Activated T-helper 2 cell treated with anti-CD3 and anti-CD28 coated beads, Interferon-gamma antibody, Interleukin-2, Interleukin-4, amounts not matched to agents 10 μg/mL and 5 μg/mL and 100 μg/mL, durations not matched to agents 14 hours and 24 hours and 36 hours (primary cell): ENCODE measurements at places on chromosomes 3 and 15.

GRCh38 chr3:167872941-167873340, 137.4 kb downstream of the SERPINI1 start:
- H3K4me3 ChIP-seq: no peak overlapping the region
- no peak for DNase-seq
- no peaks in the 10 kb centered on the region for H3K36me3 ChIP-seq
- H3K27ac ChIP-seq: no peak overlapping the region
- H3K27me3 ChIP-seq: no peaks in the 10 kb centered on the region

GRCh38 chr3:147669077-147669476, 259.9 kb downstream of the ZIC1 start:
- H3K4me3 ChIP-seq: no peak overlapping the region
- H3K4me1 ChIP-seq: no peaks in the 10 kb centered on the region
- no peaks in the 10 kb centered on the region for H3K36me3 ChIP-seq
- H3K27me3 ChIP-seq: no peaks in the 10 kb centered on the region
- H3K27ac ChIP-seq: no peak overlapping the region

DNA sequence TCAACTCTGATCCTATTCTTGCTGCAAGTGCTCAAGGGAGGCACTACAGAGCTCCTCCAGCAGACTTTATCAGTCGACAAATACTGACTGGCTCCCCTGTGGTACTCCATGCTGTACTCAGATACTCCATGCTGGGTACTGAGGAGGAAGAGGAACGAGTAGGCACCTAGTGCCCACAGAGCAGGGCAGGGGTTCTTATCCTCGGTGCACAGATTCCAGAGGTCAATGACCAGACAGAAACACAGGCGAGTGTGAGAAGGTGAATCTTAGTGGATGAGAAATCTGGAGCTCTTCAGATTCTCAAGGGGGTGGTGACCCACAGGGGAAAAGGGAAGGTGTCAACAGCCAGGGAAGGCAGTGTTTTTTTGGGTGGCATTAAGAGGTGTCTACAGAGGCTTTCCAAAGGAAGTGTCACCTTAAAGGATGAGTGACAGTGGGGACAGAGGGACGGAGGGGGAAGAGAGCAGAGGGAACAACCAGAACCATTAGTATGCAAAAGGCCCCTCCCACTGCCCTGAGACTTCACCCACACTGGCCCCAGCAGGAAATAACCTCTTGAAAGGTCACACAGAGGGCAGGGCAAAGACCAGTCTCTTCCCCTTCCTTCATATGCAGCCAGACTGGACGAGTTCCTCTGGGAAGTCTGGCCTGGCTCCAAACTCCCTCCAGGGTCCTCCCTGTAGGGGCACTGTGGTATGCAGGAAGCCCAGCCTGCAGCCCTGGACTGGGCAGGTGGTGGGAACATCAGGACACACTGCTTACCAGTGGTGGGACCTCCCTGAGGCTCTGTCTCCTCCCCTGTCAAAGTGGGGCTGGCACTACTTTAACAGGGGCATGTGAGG, 27.5 kb downstream of the CCDC12 start:
- H3K4me3 ChIP-seq: peak overlapping the region; percentile 74
- peak overlapping the region; percentile 97 for H3K27ac ChIP-seq
- H3K4me1 ChIP-seq: peaks cover 86% of the 10 kb centered on the region
- no peaks in the 10 kb centered on the region for H3K27me3 ChIP-seq
- peaks cover 52% of the 10 kb centered on the region for H3K36me3 ChIP-seq
- DNase-seq: no peak

DNA sequence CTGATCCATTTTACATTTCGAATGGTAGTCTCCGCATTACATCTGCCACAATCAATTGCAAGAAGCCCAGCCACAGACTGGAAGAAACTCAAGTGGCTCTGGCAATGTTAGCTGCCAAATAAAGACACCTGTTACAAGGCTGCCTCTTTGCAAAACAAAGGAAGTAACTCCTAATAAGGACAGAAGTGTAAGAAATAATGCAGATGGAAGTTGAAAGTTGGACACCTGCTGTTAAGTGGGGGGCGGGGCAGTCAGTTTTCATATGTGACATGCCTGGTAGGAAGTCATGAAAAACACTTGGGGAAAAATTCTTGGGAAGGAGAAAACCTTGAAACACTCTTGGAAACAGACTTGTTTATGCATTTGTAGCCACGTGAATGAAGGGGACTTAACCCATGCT, 54.1 kb upstream of the ATP2C1 start:
- H3K4me1 ChIP-seq: peaks cover 2% of the 10 kb centered on the region
- H3K36me3 ChIP-seq: no peaks in the 10 kb centered on the region
- H3K27me3 ChIP-seq: peaks cover 14% of the 10 kb centered on the region
- DNase-seq: no peak
- no peak overlapping the region for H3K27ac ChIP-seq
- H3K4me3 ChIP-seq: no peak overlapping the region

DNA sequence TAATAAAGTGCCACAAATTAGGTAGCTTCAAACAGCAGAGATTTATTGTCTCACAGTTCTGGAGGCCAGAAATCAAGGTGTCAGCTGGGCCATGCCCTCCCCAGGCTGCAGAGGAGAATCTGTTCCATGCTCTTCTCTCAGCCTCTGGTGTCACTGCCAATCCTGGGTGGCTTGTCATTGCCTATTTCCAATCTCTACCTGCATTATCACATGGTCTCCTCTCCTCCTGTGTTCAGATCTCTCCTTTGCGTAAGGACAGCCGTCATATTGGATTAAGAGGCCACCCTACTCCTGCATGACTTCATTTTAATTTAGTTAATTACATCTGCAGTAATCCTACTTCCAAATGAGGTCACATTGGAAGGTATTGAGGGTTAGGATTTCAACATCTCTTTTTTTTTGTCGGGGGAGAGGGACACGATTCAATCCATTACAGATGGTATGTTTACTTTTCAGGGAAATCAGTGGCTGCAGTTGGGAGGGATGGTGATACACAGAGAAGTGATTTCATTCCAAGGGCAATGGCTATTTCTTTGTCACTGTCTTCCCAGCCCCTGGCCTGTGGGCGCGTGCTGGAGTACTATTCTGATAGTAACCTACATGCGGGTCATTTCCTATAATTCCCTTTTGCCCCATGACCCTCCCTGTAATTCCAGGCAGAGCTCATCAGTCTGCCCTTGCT, 169.4 kb downstream of the MINAR1 start:
- H3K27ac ChIP-seq: no peak overlapping the region
- no peaks in the 10 kb centered on the region for H3K4me1 ChIP-seq
- no peaks in the 10 kb centered on the region for H3K36me3 ChIP-seq
- H3K4me3 ChIP-seq: no peak overlapping the region
- H3K27me3 ChIP-seq: peaks cover 11% of the 10 kb centered on the region

GRCh38 chr3:52574056-52574965, 37.9 kb downstream of the UQCC5 start:
- H3K27ac ChIP-seq: no peak overlapping the region
- no peak overlapping the region for H3K4me3 ChIP-seq

DNA sequence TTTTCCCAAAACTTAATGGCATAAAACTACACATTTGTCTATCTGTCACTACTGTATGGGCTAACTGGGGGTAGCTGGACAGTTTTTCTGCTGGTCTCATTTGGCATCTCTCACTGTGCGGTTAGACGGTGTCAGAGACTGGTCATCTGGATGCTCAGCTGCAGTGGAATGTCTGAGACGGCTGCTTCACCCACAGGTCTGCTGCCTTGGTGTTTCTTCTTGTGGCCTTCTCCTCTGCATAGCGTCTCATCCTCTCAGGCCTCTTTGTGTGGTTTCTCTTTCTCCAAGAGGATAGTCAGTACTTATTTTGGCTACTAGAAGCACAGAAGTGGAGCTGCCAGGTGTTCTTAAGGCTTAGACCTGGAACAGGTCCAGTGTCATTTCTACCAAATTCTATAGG, 35.9 kb upstream of the GOLGA6L9 start:
- H3K27me3 ChIP-seq: no peaks in the 10 kb centered on the region
- DNase-seq: no peak
- H3K27ac ChIP-seq: no peak overlapping the region
- no peak overlapping the region for H3K4me3 ChIP-seq

DNA sequence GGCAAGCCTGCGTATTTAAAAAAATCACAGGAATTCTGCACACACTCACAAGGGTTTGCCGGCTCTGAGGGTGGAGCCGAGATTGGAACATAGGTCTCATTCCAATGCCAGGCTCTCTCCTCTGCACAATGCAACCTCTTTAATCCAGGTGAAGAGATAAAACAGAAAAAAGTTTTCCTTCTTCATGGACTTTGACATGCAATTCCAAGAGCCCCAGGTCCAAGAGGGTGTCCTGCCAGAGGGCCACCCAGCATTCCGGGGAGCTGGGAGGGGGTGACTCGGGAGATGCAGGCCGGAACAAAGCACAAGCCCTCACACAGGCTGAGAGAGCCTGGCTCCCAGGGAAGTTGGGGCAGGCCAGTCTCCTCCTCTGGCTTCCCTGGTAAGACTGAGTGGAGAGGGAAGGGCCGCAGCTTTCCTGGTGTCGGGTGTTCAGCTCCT, 6.7 kb upstream of the SLC12A8 start:
- peaks cover 7% of the 10 kb centered on the region for H3K27me3 ChIP-seq
- H3K4me1 ChIP-seq: peaks cover 20% of the 10 kb centered on the region
- no peak overlapping the region for H3K4me3 ChIP-seq
- no peaks in the 10 kb centered on the region for H3K36me3 ChIP-seq
- DNase-seq: no peak
- no peak overlapping the region for H3K27ac ChIP-seq

DNA sequence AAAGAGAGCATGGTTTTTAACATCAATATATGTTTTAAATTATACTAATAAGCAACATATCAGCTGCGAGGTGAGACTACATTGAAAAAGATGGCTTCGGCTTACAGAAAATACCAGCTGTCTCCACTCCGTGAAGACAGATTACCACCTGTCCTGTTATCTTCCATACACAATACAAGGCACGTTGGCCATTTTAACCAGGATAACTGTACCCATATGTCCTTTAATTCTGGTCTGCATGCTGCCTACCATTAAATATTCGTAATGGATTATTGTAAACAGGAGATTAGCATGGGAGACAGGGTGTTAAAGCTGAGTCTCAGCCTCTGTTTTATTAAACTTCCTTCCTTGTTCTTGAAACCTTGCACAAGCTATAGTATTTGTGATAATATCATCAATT, 855.5 kb downstream of the ROBO1 start:
- H3K4me3 ChIP-seq: no peak overlapping the region
- H3K36me3 ChIP-seq: no peaks in the 10 kb centered on the region
- no peak for DNase-seq
- no peaks in the 10 kb centered on the region for H3K4me1 ChIP-seq

- peaks cover 6% of the 10 kb centered on the region for H3K27me3 ChIP-seq
- no peak overlapping the region for H3K27ac ChIP-seq
- H3K4me1 ChIP-seq: peaks cover 8% of the 10 kb centered on the region
Observed at GRCh38 chr15:40937762-40938535, 8.8 kb downstream of the DLL4 start.

- no peaks in the 10 kb centered on the region for H3K27me3 ChIP-seq
- H3K4me3 ChIP-seq: peak overlapping the region; percentile 42
- H3K36me3 ChIP-seq: peaks cover 22% of the 10 kb centered on the region
- H3K27ac ChIP-seq: peak overlapping the region; percentile 87
- H3K4me1 ChIP-seq: peaks cover 41% of the 10 kb centered on the region
Observed at GRCh38 chr3:61520966-61521628, 40.3 kb upstream of the PTPRG start.

DNA sequence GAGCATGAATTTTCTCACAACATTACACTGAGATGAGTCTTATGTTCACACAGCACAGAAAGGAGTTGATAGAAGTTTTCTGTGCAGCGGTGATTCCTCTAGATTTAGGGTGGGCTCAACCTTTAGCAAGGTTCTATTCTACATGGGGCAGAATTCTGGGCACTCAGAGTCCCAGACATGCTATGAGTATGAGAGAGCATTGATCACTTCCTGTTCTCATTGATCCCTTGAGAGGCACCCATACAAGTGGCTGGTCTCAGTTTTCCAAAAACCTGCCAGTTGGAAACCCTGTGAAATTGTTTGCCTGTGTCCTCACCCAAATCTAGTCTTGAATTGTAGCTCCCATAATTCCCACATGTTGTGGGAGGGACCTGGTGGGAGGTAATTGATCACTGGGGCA, 112.5 kb upstream of the NR2F2 start:
- no peak overlapping the region for H3K4me3 ChIP-seq
- no peak for DNase-seq
- H3K4me1 ChIP-seq: no peaks in the 10 kb centered on the region
- H3K36me3 ChIP-seq: no peaks in the 10 kb centered on the region

- peak overlapping the region; percentile 81 for H3K4me3 ChIP-seq
- H3K27ac ChIP-seq: peak overlapping the region; percentile 93
- H3K4me1 ChIP-seq: peaks cover 87% of the 10 kb centered on the region
- peaks cover 20% of the 10 kb centered on the region for H3K36me3 ChIP-seq
Observed at GRCh38 chr3:63968612-63969350, 54.5 kb downstream of the PSMD6 start.

GRCh38 chr3:138241061-138241460, 54.0 kb downstream of the ARMC8 start:
- no peak overlapping the region for H3K27ac ChIP-seq
- H3K4me3 ChIP-seq: no peak overlapping the region
- DNase-seq: no peak
- H3K4me1 ChIP-seq: peaks cover 1% of the 10 kb centered on the region
